ENCODE measurements at places on chromosomes 7 and 10.

DNA sequence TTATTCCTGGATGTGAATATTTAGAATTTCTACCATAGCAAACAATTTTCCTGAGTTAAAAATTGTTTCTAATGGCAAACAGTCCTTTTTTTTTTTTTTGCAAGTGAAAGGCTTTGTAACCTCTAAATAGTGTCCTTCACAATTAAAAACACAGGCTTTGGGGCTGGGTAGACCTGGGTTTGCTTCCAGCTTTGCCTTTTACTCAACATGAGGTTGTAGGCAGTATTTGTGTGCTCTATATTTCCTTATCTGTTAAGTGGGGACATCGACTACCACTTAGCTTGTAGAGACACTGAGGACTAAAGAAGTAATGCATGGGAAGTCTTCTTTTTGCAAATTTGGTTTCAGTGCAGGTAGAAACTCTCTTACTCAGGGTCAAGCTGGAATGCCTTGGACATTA, 169.4 kb upstream of the GRB10 start:
- no peak for DNase-seq

DNA sequence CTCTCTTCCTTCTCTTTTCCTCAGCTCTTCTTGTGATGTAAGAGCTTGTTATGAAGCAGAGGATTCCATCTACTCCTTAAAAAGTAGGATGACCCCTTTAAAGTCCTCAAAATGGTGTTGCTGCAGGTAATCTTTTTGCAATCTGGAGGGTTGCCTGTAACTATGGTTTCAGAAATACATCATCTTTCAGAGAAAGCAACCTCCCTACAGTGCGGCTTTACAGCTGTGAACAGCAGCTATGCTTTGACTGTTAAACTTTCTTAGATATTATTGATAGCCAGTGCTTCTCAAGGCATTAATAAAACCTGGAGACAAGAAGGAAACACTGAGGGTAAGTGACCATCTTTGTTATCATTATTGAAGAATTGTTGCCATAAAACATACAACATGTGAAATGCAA, 86.6 kb upstream of the MDFIC start:
- DNase-seq, result no peak

GRCh38 chr10:80268266-80268665, 21.2 kb downstream of the MAT1A start:
- DNase-seq, result no peak

GRCh38 chr7:32427769-32428291, 62.4 kb downstream of the LSM5 start:
- DNase-seq, result peak; percentile 26

DNA sequence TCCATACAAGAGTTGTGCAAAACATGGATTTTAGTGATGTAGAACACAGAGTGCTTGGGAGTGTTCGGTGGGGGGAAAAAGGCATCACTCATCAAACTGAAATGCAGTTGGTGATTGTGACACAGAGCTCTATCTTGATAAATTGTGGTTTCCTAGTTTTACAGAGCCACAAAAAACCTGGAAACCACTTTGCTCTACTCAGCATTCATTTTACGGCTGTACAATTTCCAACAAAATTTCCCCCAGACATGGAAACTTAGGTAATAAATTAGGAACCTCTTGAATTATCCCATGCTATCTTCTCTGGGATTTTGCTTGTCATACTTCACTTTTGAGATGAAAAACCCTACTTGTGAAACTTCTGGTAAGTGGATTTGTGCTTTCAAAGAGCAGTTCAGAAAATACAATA, 614.9 kb upstream of the FZD8 start:
- DNase-seq, result no peak

DNA sequence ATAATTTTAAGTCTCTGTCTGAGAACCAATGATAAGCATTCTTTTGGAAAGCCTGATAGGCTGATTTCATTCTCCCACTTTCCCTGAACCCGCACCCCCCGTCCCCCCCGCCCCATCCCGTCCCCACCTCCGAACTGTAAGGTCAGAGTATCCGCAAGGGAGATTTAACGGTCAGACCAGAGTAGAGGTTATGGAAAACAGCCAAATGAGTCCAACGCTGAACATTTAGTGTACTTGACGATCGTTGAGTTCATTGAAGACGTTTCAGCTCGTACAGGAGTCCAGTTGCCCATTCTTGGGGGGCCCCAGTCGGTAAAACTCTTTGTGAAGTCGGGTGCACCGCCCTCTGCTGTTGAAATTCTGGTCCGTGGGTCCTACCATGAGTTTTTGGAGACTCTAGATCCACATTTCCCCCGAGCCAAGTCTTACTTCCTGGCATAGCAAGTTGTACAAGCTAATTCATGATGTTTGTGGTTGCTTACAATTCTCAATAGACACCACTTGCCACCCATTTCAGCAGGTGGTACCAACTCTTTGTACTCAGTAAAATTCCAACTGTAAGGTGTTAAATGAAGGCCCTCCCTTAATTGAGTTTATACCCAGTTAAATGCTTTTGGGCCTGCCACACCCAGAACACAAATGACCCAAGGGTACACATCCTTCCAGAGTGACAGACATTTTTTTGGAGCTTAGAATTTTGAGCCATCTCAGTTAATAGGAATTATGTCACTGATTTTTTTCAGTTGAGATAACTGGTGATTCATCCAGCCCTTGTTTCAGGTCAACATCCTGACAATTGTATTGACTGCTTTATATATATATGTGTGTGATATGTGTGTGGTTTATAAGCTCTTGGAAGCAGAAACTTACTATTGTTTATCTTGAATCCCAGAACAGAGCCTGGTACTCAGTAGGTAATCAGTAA, 1.2 kb downstream of the MARCHF5 start:
- no peak for DNase-seq

DNA sequence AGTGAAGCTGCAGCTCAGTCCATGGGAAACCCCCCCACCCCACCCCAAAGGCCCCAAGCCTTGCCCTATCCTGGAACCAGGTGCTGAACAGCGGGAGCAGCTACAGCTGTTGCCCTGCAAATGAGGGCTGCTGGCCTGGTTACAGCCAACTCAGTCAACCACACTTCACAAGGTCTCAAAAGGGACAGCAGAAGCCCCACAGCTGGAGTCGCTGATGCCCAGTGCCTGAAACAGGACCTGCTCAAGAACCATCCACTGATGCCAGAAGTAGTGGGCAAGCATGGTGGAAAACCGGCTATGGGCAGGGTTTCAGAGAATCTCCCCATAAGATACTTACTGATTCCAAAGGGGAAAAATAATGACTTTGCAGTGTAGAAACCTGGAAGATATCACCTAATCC, 110.3 kb downstream of the SLC37A3 start:
- no peak for DNase-seq

DNA sequence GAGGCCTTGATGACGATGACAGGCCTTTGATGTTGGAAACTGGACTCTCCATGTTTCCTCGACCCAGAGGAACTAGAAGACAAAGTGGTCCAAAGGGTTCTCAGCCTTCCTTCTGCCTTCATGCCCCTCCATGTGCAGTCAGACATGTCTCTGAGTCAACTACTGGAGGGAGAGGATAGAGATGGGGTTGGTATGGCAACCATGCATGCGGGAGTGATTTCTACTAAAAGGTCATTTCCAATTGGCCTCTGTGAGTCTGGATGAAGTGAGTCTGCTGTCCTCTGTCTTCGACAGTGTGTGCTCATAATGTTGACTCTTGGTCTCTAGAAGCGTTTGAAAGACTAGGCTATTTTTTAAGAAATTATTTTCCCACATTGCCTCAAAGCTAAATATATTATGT, 29.2 kb downstream of the STK17A start:
- no peak for DNase-seq

DNA sequence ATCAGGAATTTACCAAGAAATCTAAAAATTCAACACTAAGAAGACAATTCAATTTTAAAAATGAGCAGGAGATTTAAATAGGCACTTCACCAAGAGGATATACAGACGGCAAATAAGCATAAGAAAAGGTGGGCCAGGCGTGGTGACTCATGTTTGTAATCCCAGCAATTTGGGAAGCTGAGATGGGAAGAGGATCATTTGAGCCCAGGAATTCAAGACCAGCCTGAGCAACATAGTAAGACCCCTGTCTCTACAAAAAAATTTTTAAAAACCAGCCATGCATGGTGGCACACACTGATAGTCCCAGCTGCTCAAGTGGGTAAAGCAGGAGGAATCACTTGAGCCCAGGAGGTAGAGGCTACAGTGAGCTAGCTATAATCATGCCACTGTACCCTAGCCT, 3.5 kb upstream of the AKR1D1 start:
- no peak for DNase-seq

GRCh38 chr10:74892839-74893238, 66.4 kb downstream of the KAT6B start:
- DNase-seq, result no peak

- no peak for DNase-seq
Observed at GRCh38 chr10:3801558-3802192, 16.7 kb upstream of the KLF6 start.

GRCh38 chr10:99693933-99694583, 34.7 kb downstream of the ENTPD7 start:
- DNase-seq, result peak; percentile 81

- no peak for DNase-seq
Observed at GRCh38 chr10:95435548-95436279, 125.5 kb downstream of the SORBS1 start.

DNA sequence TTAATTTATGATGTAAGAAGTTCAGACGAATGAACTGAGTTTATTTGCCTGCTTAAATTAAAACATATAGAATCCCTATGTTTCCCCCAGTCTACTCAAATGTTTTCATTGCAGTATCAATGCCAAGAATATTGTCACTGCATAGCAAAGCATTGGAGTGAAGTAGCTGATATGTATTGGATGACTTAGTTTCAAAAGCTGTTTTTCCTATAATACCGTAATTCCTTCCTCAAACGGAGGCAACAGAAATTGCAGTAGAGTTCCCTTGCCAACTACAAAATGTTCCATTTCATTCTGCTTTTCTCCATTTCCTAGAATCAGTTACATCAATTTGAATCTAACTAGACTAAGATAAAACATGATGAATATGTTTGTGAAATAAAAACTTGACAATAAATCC, 174.1 kb downstream of the CNTNAP2 start:
- no peak for DNase-seq

DNA sequence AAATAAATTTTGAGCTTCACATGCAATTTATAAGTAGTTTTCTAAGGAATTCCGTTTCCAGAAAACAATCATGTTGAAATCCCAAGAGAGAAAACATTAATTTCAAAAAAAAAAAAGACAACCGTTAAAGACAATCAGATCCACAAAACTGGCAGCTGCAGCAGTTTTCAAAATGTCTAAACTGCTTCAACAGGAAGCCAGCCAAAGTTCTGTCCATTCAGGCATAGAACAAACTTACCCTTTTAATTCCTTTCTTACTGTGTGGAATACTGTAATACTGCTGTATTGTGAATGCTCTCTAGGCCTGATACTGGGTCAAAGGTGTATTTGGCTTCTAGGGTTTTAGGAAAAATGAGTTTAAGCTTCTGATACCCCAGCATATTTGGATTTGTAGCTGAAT, 31.6 kb downstream of the HOXA1 start:
- DNase-seq, result no peak

DNA sequence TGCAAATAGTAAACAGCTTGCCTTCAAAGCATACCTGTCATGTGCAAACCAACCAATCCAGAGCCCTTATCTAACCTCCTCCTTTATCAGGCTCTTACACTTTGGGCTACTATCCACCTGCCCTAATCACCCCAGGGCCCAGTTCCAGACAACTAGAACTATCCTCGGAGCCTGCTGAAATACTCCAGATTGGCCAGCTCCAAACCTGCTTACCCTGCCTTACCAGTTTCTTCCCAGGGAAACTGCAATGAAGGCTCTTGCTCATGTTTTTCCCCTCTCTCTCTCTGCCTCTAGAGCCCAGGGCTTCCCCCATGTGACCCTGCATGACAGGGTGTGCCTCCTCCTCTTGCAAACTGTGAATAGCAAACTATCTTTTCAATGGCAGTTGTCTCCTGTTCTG, 81.4 kb upstream of the CAPZA2 start:
- DNase-seq, result no peak

Measured in AG04450 (cell line).